ENCODE measurements at places on chromosomes 3 and 15.

DNA sequence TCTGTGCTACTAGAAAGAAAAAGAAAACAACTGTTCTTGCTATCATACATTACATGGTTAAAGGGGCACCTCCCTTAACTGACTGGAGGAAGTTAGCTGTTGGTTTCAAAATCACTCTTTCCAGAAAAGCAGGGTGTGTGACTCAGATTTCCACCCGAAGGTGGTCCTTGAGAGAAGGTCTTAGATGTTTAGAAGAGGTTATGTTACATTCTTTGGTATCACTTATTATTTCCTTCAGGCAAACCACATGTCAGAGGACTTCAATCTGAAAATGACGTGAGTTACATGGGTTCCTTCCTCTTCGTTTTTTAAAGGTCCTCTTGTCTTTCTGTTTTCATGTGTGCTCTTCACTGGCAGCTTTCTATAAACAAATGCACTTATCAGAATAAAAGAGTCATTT is 307.9 kb upstream of the CBLB start:
- DNase-seq: peak; percentile 73

DNA sequence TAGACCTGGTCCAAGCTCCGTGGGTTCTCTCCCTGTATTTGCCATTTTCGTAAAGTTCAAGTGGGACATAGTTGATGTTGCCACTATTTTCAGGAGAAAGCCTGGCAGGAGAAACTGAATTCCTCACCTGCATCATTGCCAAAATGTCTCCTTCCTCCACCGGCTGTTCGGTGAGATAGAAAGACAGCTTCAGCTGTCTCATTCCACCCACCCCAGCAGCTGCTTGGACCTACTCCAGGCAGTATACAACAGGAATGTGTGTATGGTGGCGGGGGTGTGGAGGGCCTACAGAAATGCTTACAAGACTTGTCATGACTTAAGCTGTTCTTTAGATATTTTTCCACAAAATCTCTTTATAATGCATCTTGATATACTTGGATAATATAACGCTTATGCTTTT is 132.7 kb upstream of the RAP2B start:
- DNase-seq: no peak

DNA sequence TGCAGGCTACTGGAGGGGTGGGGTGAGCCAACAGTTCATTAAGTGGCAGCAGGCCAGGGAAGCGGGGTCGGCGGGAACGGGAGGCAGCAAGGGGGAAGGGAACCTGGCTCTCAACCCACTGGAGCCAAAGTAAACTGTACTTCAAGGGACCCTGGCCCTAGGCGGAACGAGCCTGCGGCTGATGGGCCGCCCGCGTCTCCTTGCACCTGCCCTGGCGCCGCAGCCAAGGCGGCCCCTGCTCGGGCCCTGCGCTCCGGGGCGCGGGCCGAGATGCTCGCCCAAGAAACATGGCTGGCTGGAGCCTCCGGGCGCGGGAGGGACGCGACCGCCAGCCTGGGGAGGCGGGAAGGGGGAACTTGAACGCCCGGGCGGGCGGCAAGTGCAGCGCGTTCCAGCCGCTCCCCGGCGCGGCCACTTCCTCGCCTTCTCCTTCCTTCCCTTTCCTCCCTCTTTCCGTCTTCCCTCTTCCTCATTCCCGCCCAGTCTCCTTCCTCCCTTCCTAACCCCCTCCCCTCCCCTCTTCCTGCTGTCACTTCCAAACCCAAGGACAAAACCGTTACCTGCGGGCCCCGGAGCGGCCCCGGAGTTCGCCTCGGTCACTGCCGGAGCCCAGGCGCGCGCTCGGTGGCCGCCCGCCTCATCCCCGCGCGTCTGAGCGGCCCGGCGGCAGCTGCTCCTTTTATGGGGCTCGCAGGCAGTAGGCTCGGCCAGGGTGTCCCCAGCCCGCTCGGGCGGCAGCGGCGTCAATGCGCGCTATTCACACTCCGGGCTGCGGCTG is 489.7 kb downstream of the MAGI1 start:
- DNase-seq: no peak

GRCh38 chr3:112671930-112672715 is 31.2 kb upstream of the CCDC80 start:
- no peak for DNase-seq

DNA sequence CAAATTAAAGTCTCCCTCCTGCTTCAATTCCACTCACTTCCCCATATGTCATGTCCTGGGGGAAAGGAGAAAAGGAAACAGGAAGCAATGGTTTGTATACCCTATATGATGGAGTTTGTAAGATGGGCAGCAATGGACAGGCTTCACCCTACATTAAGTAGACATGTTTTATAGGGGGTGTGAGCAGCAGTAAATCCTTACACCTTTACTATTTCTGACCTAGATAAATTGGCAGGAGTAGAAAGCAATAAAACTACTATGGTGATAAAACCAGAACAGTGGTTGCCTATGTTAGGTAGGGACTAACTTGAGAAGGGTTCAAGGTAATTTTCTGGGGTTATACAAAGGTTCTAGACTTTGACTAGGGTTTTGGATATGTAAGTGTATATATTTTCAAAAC is 301.7 kb downstream of the GBE1 start:
- no peak for DNase-seq

DNA sequence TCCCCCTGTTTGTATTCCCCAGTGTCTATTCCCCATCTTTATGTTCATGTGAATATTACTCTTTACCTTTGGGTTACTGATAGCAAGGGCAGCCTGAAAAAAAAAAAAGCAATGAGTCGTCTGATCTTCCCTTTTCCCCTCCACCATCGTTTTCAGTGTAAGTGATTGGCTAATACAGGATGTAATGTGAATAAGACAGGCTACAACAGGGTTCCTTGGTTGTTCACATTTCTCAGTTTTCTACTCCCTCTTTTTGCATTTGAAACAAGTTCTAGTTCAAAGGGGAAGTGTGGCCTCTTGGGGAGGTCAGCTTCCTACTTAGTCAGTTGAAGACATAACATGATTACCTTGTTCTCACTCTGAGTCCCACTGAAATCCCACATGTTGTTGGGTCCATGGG is 278.0 kb upstream of the TRIM42 start:
- DNase-seq: no peak

DNA sequence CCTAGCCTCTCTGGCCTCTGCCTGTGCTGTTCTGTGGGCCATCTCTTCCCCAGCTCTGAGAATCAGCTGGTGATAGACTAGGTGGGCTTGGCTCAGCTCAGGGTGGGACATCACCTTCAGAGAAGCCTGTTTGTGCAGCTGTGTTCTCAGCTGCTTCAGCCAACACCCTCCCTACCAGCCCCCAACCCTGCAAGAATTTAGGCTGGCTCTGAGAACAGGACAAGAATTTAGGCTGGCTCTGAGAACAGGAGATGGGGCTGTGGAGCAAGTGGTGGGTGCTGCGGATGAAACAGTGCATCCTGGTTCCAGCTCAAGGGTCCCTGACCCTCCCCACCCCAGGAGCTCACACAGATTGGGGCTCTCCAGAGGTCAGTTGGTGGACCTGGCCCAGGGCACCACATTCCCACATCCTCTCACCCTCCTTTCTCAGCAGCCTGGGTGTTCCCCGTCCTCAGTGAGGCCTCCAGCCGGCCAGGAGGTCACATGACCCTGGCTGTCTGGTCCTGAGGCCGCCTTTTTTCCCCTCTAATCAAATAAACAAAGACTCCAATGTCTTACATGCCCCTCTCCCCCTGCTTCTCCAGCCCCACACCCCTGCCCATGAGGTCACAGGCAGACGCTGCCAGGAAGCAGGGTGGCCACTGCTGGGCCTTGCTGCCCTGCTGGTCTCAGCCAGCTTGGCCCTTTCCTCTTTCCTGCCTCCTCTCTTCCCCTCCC is 14.9 kb downstream of the PLEKHO2 start:
- DNase-seq: no peak

DNA sequence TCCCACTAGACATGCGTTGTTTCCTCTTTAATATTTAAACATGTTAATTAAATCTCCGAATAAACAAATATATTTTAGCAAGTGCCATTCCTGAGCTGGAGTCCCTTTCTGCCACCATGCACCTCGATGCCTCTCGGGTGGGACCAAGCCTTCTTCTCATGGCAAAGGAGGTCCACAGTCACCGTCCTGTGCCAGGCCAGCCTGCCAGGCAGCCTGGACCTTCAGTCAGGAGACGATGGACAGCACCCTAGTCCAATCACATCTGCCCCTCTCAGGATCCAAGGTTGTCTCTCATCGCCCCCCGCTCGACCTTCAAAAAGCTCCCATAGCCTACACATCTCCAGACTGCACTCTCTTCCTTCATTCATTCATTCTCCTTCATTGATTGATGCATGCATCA is 22.6 kb downstream of the NTRK3 start:
- DNase-seq: no peak

GRCh38 chr3:139824864-139825263 is 110.1 kb upstream of the CLSTN2 start:
- DNase-seq: no peak

- DNase-seq: no peak
Observed at GRCh38 chr3:9870978-9871377, 9.1 kb downstream of the CIDEC start.

DNA sequence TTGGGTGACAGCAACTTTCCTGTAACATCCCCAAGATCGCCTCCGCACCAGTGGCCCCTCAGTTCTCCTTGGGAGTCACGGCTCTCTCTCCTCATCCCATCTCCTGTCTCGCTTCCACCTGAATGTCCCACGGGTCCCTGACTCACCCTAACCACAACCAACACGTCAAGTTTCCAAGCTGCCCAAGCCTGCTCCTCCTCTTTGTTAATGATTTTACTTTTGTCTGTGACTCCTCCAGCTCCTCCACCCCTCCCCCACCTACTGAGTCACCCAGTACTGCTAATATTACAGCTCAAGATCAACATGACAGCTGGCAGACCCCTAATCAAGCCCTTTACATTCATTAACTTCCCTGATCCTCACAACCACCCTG is 39.3 kb downstream of the BDH1 start:
- peak; percentile 27 for DNase-seq

GRCh38 chr15:47824147-47824546 is 106.8 kb downstream of the SEMA6D start:
- no peak for DNase-seq

GRCh38 chr3:53009826-53010539 is 35.9 kb downstream of the SFMBT1 start:
- DNase-seq: no peak

DNA sequence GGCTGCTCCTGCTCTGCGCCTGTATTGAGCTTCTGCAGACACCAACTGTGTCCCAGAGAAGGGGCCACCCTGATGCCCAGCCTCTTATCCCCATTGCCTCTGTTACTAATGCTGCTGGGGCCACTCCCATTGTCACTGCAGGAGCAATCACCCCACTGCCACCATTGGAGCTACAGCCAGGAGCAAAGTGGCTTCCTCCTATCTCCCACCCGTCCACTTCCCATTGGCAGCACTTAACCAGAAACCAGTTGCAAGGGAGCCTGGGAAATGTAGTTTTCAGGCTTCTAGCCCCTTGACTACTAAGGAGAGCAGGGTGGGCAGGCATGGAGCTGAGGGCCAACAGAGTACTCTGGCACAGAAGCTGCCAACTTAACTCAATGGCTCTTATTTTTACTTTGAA is 55.9 kb upstream of the KLF13 start:
- DNase-seq: no peak

DNA sequence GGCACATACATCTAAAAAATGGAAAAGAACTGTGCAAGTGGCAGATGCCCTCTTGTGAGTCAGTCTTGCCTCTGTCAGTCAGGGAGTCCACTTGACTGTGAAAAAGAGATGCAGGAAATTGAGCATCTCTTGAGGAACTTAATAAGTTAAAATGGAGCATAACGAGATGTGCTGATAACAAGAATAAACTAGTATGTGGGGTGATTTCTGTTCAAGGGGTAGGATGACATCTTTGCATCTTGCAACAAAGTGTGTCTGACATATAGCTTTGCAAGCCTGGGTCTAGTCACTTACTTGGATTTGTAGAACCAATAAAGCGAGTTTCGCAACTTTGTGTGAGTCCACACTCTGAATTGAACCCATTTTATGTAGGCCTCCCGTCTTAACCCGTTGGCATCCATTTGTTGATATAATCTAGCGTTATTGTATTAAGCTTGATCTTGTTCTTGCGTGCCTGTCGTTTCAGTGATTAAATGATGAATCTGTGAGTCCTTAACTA is 2.2 kb downstream of the USP3 start:
- no peak for DNase-seq

GRCh38 chr3:81761904-81762580 is 597 bp upstream of the GBE1 start:
- DNase-seq: no peak

GRCh38 chr15:87907676-87908446 is 348.7 kb downstream of the NTRK3 start:
- no peak for DNase-seq

DNA sequence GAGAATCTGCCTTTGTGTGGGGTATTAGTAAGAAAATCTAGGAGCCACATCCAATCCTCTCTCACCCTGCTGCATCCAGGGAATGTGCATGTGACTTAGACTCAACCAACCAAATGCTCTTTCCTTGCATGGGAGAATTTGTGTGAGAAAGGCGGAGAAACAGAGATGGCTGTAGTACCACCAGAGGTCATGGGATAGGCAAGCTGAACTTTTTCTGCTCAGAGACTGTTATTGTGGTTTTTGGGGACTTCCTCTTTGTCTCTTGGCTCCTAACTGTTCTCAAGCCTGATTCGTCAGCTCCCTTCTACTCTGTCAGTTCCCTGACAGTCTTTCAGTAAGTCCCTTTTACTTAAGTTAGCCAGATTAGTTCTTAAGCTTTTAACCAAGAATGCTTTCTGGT is 2.6 kb upstream of the ZSCAN2 start:
- no peak for DNase-seq

DNA sequence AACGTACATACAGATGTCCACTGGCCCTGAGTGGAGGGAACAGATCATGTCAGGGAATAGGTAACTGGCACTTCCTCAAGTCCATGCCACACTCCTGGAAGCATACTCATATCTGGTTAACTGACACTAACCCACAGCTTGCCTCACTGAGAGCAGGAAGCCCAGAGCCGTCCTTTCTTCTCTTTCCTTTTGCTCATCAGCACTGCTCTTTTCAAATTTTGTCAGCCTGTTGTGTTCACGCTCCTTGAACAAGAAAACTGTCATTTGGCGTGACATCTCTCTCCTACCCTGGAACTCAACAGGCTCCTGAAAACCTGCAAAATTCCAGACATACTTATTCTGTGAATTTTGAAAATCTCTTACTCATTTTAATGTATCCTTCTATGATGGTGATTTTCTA is 360.2 kb downstream of the MAGI1 start:
- no peak for DNase-seq

DNA sequence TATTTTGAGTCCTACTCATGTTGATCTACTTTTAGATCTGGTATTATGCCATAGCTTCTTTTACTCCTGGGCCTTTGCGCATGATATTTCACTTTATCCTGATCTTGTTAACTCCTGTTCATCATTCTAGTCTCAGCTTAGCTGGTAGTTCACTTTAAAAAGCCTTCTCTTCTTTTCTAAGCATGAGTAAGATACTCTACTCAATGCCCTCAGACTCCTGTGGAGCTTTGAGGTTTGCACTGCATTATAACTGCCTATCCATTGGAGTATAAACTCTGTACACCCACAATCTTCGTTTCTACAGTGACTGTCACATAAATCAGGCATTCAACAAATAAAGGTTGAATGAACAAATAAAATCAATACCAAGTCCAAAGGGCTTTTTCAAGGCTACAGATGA is 357.9 kb upstream of the KCNH8 start:
- no peak for DNase-seq

GRCh38 chr3:117105686-117106085 is 396.1 kb downstream of the TUSC7 start:
- no peak for DNase-seq

Data from stimulated activated CD8-positive, alpha-beta memory T cell treated with anti-CD3 and anti-CD28 coated beads, Interleukin-7, amount 100 ng/mL, for 4 hours (primary cell).